ENCODE measurements at places on chromosomes 5 and 9.

DNA sequence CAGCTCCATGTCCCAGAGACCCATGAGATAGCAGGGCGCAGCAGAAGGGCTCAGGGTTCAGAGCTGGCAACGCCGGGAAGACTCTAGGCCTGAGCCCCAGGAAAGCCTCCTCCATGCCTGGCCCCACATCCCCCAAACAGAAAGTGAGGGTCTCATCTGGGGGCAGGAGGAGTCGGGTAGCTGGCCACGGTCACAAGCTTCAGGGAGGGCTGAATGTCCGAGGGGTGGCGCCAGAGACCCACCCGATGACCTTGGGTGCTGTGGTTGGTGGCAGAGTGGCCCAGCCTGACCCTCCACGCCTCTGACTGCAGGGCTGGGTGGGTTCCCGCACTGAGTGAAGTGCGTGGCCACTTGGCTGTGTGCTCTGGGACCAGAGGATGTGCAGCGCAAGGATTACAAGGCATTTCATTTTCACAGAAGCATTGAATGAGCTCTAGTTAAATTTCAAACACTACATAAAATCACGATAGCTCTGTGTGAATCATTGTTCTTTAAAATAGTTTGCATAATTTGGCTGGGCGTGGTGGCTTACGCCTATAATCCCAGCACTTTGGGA, 3.0 kb downstream of the C8G start:
- DNase-seq = peak; percentile 86

GRCh38 chr5:113900816-113901215, 387.3 kb downstream of the YTHDC2 start:
- no peak for DNase-seq

- no peak for DNase-seq
Observed at GRCh38 chr5:73743161-73743560, 117.2 kb downstream of the ARHGEF28 start.

- no peak for DNase-seq
Observed at GRCh38 chr9:36204906-36205547, 14.3 kb downstream of the CLTA start.

DNA sequence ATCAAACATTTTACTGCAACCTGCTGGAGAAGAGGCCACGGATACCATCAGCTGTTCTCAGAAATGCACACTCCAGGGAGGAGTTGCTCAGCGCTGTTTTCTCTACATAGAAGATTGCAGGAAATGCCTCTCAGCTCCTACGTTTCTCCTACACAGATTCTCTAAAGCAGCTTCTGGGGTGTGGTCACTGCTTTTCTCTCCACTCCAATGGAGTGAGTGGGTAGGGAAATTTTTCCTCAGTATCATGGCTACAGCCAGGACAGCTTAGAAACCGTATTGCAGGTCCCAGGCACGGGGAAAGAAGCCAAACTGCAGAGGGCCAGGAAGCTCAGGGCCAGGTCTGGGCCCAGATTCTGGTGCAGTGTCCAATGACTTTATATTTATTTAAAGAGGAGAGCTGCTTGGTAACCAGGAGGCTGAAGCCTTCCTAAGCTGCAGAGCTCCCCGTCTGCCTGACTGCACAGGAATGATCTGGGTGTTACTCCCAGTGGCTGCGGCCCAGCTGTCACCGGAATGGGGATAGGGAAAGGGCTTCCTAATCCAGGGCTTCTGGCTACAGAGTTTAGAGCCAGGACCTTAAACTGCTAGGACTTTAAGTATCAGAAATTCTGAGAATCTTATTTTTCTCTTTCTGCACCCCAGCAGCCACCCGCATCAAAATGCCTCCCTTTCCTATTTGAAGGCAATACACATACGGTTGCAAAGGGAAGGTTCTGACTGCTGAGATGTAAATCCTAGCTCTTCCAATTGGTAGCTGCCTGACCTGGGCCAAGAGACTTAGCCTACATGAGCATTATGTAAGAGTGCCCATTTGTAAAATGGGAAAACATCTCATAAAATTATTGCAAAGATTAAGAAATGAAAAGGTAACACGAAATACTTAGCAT, 1.4 kb upstream of the SPTAN1 start:
- no peak for DNase-seq

GRCh38 chr5:164358531-164359259, 853.3 kb downstream of the MAT2B start:
- no peak for DNase-seq

- DNase-seq = no peak
Observed at GRCh38 chr5:14210729-14211128, 67.6 kb downstream of the TRIO start.

GRCh38 chr5:21701317-21701716, 1151.8 kb downstream of the CDH12 start:
- DNase-seq = no peak

DNA sequence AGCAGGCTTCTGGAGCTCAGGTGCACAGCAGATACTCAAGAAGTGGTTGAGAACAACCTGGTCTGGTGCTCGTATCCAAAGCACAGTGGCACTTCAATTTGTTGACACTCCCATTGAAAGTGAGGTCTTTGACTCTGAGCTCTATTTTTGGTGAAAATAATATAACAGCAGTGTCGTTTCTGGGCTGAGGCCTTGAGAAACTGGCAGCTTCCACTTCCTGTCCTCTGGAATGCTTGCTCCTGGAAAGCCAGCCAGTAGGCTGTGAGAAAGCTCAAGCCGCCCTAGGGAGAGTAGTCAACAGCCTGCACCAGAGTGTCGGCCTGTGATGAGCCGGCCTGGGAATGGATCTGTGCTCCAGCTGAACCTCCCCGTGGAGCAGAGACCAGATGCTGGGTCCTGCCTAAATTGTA, 6.8 kb upstream of the SUSD3 start:
- DNase-seq = no peak

GRCh38 chr5:54344653-54345052, 34.3 kb upstream of the ARL15 start:
- DNase-seq = no peak

DNA sequence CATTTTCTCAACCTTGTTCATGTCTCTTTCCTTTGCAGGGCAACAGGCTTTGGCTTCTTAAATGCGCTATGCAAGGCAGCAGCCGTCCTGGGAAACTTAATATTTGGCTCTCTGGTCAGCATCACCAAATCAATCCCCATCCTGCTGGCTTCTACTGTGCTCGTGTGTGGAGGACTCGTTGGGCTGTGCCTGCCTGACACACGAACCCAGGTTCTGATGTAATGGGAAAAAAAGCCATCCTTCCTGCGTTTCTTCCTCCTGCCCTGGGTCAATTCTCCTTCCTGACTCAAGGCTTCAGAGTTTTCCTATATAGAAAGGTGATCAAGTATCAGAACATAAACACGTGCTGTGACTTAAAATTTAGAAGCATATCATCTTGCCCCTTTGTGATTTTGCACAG, 77.8 kb upstream of the IQGAP2 start:
- no peak for DNase-seq

DNA sequence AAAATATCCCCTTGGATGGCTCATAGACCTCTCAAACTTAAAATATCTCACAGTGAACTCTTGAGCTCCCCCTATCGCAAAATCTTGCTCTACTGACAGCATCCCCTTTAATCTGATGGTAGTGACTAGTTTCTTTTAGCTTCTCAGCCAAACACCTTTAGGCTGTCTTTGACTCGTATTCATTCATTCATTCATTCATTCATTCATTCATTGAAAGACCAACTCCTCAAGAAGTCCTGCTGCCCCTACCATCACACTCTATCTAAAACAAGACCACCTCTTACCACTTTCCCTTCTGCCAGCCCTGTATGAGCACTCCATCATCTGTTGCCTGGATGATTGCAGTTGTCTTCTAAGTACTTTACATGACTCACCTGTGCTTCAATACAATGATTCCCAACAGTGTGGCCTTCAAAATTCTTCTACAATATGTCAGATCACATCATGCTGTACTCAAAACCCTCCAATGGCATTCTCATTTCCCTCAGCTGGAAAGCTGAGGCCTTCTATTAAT, 46.8 kb downstream of the ITGA2 start:
- DNase-seq = no peak

- DNase-seq = no peak
Observed at GRCh38 chr5:131218392-131218791, 45.5 kb upstream of the CDC42SE2 start.

DNA sequence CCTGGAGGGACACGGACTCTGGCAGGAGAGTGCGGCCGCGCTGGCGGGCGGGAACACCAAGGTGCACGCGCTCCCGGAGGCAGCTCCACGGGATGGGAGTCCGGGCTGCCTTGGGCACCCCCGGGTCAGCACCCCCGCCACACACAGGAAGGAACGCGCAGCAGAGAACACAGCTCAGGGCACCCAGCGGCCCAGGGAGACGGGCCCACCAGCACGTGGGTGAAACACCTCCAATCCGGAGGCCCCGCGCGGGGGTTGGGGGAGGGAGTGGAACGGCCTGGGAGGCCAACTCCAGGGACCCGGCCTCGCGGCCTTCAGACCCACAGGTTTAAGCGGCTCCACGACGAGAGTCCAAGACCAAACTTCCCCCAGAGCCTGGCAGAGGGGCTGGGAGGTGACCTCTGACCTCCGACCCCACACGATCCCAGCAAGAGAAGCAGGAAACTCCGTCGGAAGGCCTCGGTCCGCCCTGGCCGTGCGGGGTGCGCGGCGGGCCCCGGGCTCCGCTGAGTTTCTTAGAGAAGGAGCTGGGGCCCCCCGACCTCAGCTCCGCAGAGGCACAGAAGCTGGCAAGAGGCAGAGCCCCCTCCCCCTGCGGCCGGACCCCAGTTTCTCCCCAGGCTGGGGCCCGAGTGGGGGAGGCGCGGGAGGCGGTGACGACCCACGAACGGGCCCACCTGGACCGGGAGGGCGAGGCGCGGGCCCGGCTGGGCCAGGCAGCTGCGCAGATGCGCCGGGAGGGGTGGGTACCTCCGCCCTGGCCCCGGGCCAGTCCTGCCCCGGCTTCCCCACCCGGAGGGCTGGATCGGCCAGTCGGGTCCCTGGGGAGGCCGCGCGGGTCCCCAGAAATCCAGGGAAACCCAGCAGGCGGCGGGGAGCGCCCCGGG, 851 bp downstream of the NACC2 start:
- peak; percentile 91 for DNase-seq

DNA sequence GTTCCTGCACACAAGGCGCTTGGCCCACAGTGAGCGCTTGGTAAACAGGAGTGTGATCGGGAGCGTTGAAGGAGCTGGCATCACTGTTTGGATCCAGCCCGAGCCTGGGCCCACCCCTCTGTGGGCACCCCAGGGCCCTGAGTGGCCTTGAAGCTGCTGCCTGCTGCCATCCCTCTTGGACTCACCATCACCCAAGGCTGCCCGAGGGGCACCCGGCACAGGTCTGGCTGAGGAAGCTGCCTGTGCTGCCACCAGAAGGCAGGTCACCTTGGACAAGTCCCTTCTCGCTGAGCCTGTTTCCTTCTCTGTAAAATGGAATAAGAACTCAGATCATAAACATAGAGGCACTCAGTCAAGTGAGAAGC, 53.6 kb downstream of the LRSAM1 start:
- peak; percentile 40 for DNase-seq

- no peak for DNase-seq
Observed at GRCh38 chr9:135294836-135295235, 184.7 kb upstream of the PPP1R26 start.

DNA sequence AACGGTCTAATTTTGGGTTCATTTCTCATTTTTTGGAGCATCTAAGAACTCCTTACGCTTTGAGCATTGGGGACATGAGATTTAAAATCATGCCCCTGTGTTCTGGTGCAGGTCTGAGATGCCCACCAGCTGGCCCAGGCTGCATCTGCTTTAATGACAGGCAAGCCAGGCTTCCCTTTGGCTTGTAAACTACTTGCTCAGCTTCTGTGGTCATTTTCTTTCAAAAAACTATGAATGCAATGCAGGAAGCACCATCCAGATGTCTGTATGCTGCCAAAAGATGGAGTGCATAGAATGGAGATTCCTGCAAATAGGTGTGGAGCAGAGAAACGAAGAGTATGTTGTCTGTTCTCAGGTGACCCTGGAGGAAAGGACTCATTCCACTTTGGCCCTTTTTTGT, 399.9 kb upstream of the ADAMTSL1 start:
- DNase-seq = no peak

GRCh38 chr5:83517072-83517687, 45.6 kb downstream of the VCAN start:
- no peak for DNase-seq
